ENCODE measurements at places on chromosomes 7 and 10.

DNA sequence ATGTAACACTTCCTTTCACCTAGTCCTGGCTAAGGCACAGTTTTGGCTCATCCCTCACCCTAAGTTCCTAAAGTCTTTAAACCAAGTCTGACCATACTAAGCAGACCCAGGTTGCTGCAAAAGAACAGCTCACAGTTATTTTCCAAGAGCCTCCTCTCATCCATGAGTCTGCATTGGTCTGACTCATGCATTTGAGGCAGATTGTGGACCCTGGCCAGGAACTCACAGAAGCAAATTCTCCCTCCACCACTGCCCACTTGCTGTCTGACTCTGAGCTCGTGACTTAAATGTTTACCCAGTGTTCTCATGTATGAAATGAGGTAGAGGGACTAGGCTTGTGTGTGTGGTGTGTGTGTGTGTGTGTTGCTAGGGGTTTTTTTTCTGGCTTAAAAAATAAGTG lies 1272.8 kb downstream of the TYW1 start:
- DNase-seq, result no peak

DNA sequence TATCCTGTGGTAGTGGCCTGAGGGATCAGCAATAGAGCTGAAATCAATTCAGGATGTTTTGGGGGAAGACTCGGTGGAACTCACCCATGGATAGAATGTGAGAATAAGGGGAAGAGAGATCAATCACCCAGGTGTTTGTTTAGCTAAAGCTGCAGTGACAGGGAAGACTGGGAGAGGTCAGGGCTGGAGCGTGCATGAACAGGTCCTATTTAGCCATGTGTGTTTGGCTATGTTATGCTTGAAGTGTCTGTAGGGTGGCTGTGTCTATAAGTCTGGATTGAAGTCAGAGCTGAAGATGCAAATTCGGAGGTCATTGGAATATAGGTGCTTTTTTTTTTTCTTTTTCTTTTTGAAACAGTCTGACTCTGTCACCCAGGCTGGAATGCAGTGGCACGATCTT lies 4.6 kb downstream of the ATP6V1F start:
- DNase-seq, result no peak

DNA sequence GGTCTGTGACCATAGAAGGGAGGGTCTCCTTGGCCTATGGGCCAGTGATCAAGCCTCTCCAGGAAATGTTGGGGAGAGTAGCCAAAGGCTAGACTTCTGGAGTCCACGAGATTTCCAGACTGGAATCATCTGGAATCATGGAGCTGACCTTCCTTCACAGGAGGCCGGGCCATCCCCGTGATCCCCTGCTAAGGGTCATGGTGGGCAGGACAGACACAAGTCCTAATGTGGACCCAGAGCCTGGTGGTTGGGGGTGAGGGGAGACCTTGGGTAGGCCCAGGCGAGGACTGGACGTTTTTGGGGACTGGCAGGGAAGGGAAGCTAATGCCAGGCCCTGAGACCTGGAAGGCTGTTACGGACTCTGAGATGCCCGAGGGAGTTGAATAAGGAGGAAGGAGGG lies 9.8 kb upstream of the GRID1 start:
- no peak for DNase-seq

DNA sequence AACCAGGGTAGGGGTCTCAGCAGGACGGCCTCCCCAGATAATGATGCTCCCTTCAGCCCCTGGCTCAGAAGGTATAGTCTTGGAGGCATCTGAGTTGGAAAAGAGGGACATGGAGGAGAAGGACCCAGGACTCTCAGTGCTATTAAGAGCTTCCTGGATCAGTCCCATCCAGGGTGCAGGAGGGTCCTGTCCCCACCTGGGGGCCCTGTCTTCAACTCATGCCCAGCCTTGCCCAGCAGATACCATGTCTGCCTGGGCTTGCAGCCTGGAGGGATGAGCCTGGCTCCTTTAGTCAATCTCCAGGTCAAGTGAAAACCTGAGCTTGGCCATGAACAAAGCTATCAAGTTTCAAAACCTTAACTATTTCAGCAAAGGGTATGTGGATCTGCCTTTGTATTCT lies 67.6 kb downstream of the PRTFDC1 start:
- no peak for DNase-seq

DNA sequence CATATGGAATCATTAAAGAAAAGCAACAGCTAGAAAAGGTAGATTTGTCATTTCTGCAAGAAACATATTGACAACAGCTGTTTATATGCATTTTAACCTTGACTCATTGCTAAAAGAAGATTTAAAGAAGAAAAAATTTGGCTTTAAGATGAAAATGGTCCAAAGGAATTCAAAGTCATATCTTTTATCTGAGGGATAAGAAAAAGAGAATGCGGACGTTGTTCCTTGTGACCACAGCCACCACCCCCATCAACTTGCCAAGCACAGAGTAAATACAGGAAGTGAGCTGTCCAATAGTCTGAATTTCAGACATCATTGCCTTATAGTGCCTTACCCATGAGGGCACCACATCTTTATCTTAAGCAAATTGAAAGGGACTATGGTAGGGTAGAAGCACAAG lies 7.3 kb upstream of the CRPPA start:
- DNase-seq, result no peak

DNA sequence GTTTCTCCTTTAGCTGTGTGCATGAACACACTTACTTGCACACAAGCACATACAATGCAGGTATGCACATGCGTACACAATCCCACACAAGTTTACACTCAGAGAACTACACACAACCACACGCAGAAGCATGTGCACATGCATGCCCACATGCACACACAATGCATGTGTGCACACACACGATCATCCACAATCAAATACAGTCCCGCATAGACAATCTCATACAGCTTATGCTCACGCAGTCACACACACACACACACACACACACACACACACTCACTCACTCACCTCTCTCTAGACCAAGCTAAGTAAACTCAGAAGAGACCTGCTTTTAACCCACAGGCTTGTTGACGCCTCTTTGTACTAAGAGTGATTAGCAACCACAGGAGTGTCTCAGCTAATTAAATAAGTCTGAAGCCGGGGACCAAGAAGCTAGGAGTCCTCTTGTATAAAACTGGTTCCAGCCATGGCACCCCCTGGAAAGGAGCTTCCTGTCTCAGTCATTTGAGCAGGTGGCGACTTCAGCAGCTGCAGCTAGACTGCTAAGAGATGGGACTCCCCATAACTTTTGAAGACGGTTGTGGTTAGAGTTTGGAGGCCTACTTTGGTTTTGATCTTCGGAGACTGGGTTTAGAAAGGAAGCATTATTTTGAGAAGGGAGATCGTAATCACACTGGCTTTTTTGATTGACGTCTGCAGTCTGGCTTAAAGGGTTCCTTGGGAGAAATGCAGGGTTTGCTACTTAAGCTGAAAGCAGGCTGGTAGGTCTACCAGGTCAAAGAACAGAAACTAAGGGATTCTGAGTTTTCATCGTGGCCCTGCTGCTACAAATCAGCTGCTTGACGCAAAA lies 82.3 kb upstream of the ADRB1 start:
- DNase-seq, result peak; percentile 71

GRCh38 chr7:140688341-140688740 lies 8.2 kb upstream of the NDUFB2 start:
- DNase-seq, result no peak

Measured in CD4-positive, alpha-beta T cell treated with Interleukin-17A for 4 hours (primary cell).